ENCODE measurements at places on chromosomes 1 and 21. TPM values are rescaled to one million over a fixed set of nuclear protein-coding genes. Genes with fewer than 3 reads are reported as not detected.

Gene FNDC5
- total RNA-seq: not detected

Gene NPHS2
- total RNA-seq: not detected

Gene FLG2
- not detected for total RNA-seq

Gene PIK3CD
- total RNA-seq: 81.6 TPM

Gene FTCD
- total RNA-seq: not detected

Gene VANGL2
- total RNA-seq: 4.8 TPM

Gene PTGS2
- 4.7 TPM for total RNA-seq

Gene ST6GALNAC5
- total RNA-seq: 0.34 TPM

Gene VSIG8
- under 0.01 TPM for total RNA-seq

Gene SERPINC1
- total RNA-seq: not detected

Gene SLFNL1
- 0.36 TPM for total RNA-seq

Gene COL6A1
- 76.0 TPM for total RNA-seq

Gene FCRL1
- total RNA-seq: not detected

Gene PAQR6
- 1.4 TPM for total RNA-seq

Gene RCSD1
- not detected for total RNA-seq

Gene CDKN2C
- total RNA-seq: 29.3 TPM

Gene ZNF672
- total RNA-seq: 23.3 TPM

Gene CACYBP
- 775 TPM for total RNA-seq

Gene LRRC8C
- 10.0 TPM for total RNA-seq

Gene TMEM269
- not detected for total RNA-seq

Gene APOBEC4
- total RNA-seq: not detected

Gene OR2T5
- total RNA-seq: not detected

Gene IFNAR1
- 12.0 TPM for total RNA-seq

Gene S100A5
- total RNA-seq: not detected

Gene HENMT1
- total RNA-seq: 3.2 TPM

Gene GPR153
- 11.3 TPM for total RNA-seq

Gene CSF1
- total RNA-seq: 17.6 TPM

Gene DNM3
- 8.3 TPM for total RNA-seq

Gene FAM72C
- total RNA-seq: 1.7 TPM

Gene CD1D
- total RNA-seq: 0.15 TPM

Gene FCER1G
- not detected for total RNA-seq

Gene COL16A1
- 9.3 TPM for total RNA-seq

Gene ANGPTL7
- total RNA-seq: not detected

Gene CLDN14
- not detected for total RNA-seq

Gene HAO2
- total RNA-seq: not detected

Gene KCNH1
- total RNA-seq: 10.7 TPM

Gene FNDC10
- total RNA-seq: 9.9 TPM

Gene THBS3
- 9.1 TPM for total RNA-seq

Gene PDC
- not detected for total RNA-seq

Gene BRDT
- not detected for total RNA-seq

Gene NBPF20
- total RNA-seq: 0.93 TPM

Gene HCRTR1
- not detected for total RNA-seq

Gene ITLN2
- total RNA-seq: not detected

Gene CXADR
- 19.3 TPM for total RNA-seq

Gene SPRR2D
- total RNA-seq: not detected
